ENCODE measurements at places on chromosomes 6 and 20.

DNA sequence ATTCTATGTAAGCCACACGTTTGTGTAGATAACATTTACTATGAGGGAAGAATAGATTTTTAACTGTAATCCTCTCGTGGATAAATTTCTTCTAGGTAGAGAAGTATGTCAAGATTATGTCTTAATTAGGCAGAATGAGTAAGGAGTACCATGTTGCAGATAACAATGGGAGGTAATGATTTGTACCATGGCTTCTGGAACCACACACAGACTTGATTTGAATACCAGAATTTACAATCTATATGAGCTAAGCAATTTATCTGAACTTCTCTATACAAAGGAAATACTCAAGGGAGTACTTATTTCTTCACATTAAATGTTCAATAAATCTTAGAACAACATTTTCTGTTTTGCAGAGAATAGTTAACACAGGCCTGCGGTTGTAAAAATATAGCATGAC, 51.5 kb downstream of the RPS12 start:
- no peak for ATAC-seq

- ATAC-seq = no peak
Measured at GRCh38 chr20:41174782-41175181, 37.4 kb downstream of the PLCG1 start.

- ATAC-seq = no peak
Measured at GRCh38 chr6:72519871-72520270, 102.0 kb upstream of the KCNQ5 start.

DNA sequence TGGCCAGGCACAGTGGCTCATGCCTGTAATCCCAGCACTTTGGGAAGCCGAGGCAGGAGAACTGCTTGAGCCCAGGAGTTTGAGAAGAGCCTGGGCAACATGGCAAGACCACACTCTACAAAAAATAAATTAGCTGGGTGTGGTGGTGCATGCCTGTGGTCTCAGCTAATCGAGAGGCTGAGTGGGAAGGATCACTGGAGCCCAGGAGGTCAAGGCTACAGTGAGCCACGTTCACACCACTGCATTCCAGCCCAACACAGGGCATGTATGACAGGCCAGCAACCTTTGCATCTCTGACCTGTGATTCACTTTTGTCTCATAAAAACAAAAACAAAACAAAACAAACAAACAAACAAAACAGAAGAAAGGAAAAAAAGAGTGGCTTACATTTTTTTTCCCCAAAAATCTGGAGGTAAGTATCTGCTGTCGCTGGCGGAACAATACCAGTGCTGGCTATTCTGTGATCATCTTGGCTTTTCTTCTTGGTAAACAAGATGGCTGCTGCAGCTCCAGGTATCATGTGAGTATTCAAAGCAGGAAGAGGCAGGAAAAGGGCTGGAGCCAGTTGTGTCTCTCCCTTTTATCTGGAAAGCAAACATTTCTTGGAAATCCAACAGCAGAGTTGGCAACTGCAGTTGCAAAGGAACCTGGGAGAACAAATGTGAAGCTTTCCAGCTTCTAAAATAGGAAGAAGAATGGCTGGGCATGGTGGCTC, 40.4 kb upstream of the ZMYND8 start:
- no peak for ATAC-seq

DNA sequence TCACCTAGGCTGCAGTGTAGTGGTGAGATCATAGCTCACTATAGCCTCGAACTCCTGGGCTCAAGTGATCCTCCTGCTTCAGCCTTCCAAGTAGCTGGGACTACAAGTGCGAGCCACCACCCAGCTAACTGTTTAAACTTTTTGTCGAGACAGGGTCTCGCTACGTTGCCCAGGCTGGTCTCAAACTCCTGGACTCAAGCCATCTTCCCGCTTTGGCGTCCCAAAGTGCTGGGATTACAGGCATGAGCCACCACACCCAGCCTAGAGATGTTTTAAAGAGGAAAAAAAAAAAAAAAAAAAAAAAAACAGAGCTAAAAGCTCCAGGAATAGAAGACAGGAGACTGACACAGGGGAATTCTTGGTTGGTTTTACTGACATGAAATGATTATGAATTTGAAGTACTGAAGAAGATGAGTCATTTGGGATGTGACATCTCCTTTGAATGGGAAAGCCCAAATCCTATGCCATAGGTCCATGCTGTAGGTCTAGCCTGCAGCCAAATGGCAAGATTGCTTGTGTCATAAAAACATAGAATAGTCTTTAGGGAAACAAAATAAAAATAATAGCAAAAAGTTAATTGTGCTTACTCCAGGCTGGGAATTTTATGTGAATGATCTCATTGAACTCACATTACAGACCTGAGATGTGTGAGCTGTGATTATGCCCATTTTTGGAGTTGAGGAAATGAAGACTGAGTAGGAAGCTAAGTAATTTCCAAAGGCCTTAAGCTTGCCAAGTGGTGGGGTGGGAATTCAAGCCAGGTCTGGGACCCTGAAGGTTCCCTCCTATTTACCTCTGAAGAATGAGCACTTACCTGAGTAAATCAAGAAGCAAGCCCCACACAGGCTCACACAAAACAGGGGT, 24.3 kb upstream of the NHSL1 start:
- peak; percentile 45 for ATAC-seq

DNA sequence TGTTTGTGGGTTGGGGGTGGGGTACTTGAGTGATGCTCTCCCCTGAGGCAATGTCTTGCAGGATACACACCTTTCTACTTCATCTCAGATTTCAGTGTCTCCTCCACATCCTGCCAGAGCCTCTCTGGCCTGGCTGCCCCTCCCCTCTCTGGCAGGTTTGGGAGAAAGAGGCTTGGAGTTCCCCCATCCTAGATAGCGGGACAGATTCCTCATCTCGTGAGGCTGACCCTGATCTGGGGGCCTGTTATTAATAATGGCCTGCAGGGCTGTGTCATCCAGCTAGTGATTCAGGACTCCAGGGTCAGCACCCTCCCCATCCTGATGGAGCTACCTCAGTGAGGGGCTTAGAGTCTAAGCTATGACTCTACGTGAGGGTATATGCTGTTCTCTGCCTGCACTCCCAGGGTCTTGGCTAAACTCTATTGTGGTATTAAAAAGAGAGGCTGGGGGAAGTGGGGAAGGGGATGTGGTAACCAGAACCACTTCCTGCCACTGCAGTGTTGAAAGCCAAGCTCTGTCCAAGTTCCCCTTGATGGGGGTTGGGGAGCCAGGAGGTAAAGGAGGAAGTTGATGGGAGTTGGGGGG, 3.7 kb upstream of the MMP9 start:
- ATAC-seq = peak; percentile 42

GRCh38 chr6:2215342-2215741, 30.1 kb downstream of the GMDS start:
- ATAC-seq = no peak

- no peak for ATAC-seq
Measured at GRCh38 chr6:119961450-119961849, 611.9 kb upstream of the MAN1A1 start.

GRCh38 chr6:44009425-44010321, 117.6 kb downstream of the MRPL14 start:
- no peak for ATAC-seq

GRCh38 chr20:15248618-15249395, 911.4 kb upstream of the FLRT3 start:
- ATAC-seq = no peak

- no peak for ATAC-seq
Measured at GRCh38 chr20:36812594-36813463, 39.3 kb upstream of the DSN1 start.
